ENCODE measurements at places on chromosomes 5 and 9.

- no peak for DNase-seq
Observed at GRCh38 chr5:68225911-68226545, 10.5 kb downstream of the PIK3R1 start.

DNA sequence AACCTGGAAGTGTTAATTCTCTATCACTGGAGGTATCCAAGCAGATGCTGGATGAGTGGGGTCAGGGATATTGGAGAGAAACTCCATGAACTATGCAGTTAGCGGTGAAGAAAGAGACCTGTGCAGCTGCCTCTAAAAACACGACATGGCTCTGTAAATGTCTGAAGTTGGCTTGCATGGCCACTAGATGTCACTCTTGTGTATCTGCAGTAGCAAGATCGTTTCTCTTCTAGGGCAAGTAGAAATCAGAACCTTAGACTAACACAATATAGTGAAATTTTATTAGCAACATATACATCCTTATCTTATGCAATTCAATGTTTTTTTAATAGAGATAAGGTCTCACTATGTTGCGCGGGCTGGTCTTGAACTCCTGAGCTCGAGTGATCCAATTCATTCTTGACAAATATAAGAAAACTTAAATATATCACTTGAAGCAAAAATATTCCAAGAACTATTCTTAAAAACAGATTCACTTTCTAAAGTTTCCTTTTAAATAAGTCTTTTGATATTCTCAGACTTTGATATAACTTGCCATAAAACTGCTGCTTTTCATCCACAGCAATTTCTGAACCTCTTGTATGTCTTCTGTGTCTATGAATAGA lies 2.9 kb downstream of the OR2S2 start:
- peak; percentile 94 for DNase-seq

GRCh38 chr5:132024117-132024435 lies 12.6 kb upstream of the ACSL6 start:
- no peak for DNase-seq

DNA sequence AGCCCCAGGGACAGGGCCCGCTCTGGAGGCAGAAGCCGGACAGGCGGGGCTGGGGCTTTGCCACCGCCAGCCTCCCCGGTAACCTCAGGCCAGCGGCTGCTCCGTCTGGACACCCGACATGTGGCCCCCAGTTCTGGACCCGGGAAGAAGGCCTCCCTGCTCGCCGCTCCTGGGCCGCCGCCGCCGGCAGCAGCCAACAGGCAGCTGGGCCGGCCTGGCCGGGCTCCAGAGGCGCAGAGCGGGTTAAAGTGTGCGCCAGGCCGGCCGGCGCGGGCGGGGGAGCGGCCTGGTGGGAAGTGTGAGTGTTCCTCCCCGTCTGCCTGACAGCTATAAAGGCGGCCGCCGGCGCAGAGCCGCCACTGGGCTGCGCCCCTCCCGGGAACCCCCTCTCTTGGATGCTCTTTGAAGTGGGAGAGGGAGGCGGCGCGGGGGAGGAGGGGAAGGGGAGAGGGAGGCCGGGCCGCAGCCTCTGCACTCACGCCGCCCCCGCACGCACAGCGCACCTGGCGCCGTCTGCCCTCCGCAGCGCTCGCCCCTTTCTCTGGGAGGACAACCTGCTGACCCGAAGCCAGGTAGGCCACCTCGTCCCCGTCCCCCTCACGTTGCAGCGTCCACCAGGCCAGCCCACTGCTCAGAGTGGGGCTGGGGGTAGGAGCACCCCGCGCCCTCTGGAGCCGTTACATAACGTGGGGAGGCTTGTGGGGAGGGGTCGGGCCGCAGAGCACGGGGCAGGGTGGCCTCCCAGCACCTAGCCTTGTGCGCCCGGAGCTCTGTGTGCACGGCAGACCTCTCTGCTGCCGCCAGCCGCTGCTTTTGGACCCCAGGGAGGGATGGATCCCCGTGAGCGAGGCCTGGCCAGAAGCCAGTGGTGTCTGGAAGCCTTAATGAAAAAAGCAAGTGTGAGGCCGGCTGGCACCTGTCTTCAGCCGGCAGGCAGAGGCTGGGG lies at the start of gene ADAMTSL2:
TSS of gene ADAMTSL2 (plus strand) at position 359 of the 946 bp plus-strand sequence. CDS start 2,009 bp downstream, outside the sequence.
- peak; percentile 15 for DNase-seq

DNA sequence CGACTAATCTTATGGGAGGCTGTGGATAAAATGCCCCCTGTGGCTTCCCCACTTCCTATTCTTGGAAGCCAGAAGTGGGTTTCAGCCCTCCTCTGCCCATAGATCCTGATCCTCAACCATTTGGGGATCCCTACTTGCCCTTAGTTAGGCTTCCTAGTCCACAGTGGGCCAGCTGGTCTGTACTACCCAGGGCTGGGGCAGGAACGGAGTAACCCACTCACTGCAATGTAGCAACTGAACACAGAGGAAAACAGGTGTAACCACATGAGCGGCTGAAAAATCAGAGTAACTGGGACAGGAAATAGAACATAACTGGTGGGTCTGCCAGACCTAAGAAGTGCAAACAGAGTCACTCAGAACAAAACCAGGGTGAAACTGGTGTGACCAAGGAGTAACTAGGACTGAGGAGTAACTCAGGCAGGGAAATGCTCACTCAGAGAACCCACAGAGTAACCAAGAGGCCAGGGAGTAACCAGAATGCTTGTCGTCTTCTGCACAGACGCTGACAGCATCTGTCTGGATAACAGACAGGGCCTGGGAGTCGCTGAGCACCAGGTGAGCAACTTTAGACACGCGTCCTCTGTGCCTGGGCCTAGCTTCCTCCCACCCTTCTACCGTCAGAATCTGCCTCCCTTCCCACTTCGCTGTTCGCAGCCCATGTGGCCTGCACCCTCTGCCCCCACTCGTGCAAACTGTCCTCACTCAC lies 1.0 kb downstream of the AQP3 start:
- no peak for DNase-seq

GRCh38 chr5:98144710-98145109 lies 628.8 kb upstream of the RGMB start:
- no peak for DNase-seq

- no peak for DNase-seq
Observed at GRCh38 chr5:91150234-91150633, 232.9 kb downstream of the ARRDC3 start.

DNA sequence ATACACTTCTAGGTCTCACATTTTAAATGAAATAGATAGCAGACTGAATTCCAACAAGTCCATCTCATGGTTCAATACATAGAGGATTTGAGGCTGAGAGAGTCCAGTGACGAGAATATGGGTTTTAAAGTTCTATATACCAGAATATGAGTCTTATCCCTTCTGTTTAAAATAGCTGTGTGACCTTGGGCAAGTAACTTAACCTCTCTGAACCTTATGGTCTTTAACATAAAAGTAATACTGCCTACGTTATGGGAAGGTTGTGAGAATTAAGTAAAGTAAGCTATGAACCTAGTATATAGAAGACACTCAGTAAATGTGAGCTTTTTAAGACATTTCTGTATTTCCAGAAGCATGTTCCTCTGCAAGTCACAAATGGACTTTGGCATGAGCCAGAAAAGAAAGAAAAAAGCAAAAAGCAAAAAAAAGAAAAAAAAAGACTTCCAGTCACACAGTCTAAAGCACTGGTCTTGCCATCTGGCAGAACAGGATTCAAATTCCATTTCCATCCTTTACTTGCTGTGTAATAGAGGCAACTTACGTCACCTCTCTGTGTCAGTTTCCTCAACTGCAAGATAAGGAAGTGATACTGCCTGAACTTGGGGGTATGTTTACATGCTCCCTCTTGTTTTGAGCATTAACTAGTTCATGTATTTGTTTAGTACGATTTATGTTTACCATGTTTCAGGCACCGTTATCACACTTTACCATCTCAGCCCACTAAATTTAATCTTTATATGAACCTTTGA lies 248.2 kb downstream of the TRIM32 start:
- no peak for DNase-seq

DNA sequence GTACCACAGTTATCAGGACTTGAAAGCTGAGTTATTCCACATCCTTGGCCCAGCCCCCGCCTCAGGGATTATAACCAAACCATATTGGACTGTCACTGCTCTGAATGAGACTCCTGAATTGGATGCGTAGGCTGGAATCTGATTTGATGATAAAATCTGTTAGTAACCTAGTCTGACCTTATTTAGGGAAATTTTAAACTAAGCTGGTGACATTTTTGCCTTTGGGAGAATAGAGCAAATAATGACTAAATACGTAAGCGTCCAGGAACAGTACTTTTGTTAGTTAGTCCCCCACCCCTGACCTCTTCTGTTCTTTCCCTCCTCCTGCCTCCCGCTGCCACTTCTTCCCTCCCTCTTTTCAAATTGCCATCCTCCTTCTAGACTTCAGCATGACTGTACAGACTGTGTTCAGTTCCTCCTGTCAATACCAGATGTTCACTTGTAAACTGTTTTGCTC lies 92.6 kb downstream of the TLE4 start:
- DNase-seq = no peak

DNA sequence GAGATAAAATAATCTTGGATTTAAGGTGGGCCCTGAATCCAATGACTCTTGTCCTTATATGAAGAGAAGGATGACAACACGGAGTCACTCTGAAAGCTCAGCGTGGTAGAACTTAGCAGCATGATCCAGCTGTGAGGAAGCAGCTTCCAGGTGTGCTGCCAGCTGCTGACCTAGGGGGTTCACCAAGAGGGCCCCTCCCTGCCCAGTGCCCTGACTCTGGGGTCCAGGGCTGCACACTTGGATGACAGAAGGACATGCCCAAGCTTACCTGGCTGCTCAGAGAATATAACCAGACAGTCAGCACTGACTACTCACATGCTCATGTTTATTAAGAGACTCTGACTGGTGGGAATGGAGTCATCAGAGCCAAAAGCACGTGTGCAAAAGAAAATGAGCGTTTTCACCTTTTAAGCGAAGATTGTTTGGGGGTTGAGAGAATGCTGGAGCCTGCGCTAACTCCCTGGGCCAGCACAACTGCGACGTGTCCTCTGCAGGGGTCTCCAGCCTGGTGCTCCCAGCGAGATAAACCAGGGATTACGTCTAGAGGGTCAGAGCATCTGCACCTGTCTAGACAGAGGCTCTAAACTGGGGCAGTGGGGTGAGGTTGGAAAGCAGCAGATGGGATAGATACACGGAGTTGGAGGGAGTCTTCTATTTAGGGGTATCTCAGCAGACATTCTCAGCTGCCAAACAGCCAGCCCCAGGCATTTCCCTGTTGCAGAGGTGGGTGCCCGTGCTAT lies 41.3 kb downstream of the ROPN1L start:
- no peak for DNase-seq

GRCh38 chr5:172150514-172151425 lies 37.3 kb downstream of the STK10 start:
- peak; percentile 95 for DNase-seq

DNA sequence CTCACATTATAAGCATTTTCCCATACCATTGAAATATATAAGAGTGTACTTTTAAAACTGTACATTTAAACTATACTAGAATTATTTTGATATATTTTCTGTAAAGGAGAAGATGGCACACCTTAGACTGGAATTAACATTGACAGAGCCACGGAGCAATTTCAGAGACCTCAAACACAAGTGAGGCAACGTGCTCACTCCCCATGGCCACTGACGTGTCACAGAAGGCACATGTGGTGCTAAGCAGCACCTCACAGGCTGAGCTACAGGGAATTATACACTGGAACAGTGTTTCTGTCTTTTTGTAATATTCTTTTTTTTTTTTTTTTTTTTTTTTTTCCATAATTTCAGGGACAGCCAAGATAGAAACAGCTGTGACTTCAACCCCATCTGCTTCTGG lies 66.5 kb downstream of the NUP214 start:
- no peak for DNase-seq

DNA sequence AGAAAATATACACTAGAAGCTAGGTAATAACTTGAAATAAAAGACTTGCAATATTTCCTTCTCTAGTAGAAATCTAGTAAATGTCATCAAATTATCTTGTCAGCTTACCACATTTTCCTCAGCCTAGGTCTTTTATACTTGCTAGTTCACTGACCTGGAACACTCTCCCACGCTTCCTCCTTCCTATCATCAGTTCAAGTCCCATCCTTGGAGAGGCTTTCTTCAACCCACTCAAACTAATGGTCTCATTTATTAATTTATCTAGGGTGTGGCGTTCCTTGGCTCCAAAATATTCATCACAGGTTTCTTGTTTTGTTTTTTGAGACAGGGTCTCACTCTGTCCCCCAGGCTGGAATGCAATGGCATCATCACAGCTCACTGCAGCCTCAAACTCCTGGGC lies 2.9 kb downstream of the FAM13B start:
- no peak for DNase-seq

- no peak for DNase-seq
Observed at GRCh38 chr9:131019388-131020239, 10.6 kb downstream of the LAMC3 start.

- DNase-seq = no peak
Observed at GRCh38 chr5:57777174-57777581, 294.6 kb upstream of the ACTBL2 start.

DNA sequence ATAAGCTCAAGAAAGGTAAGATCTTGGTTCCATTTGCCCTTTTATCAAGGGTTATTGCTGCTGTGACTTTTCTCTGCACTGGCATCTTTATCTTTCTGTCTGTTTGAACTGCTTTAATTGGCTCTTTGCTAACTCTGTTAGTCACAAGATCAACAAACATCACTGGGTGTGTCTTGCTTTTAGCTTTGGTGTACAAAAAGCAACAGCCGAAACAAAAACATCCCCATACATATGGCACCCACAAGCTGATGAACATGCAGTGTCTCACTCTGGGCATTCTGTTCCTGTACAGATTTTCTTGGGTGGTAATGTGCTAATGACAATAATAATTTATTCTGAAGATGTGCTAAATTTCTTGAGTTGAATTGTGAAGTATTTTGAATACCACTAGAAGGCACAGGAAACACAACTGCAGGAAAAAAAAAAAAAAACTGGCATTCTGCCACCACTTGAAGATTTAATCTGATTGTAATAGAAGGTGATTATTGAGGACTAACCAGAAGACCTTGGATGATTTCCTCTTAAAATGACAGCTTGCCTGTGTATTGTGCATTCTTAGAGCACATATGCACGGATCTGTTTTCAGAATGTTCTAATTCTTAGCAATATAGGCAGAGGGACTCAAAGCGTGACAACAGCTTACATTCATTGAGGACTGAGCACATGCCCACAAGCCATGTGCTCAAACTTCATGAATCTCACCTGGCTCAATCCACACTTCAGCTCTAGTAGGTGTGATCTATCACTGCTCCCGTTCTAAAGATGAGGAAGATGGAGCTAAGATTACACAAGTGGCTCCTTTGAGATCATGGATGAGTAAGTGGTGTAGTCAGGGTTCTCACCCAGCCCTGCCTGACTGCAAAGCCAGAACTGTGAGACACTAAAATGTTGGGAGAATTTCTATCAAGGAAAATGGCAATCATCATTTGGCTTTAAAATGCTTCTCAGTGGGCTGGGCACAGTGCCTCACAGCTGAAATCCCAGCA lies 96.4 kb downstream of the EBF1 start:
- no peak for DNase-seq

DNA sequence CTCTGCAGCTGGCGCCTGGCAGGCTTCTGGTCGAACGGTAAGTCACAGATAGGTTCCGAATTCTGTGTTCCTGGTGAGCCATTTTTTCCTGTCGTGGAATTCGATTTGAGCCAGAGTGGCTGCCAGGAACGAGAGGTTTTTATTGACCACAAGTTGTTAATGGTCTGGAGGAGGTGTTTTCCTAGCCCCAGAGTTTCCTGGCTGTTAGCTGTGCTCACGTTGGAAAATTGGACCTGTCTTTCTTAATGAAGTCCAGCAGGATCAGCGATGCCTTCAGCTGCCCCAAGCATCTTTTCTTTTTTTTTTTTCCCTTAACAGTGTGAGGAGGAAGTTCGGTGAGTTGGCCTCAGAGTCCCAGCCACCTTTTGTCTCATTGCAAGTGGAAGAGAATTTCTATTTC lies 62.9 kb downstream of the COL5A1 start:
- no peak for DNase-seq

All from Kasumi-1 (cell line).